Progenitor cell of endocrine pancreas (in vitro differentiated cells): ENCODE measurements at places on chromosomes 16 and 17.

DNA sequence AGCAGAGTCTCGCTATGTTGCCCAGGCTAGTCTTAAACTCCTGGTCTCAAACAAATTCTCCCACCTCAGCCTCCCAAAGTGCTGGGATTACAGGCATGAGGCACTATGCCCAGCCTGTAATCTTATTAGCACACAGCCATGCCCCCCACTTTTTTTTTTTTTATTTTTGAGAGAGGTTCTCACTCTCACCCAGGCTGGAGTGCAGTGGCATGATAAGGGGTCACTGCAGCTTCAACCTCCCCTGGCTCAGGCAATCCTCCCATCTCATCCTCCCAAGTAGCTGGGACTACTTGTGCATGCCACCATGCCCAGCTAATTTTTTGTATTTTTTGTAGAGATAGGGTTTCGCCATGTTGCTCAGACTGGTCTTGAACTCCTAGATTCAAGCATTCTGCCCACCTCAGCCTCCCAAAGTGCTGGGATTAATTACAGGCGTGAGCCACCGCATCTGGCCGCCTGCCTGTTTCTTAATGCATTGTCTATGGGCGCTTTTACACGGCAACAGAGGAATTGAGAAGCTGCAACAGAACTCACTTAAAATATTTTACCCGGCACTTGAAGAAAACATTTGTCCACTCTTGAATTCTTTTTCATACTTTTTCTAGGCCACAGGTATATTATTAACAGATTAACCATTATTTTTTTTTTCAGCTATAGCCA is 8.8 kb upstream of the CEP20 start:
- DNase-seq, result no peak

GRCh38 chr17:17051791-17052461 is 9.7 kb downstream of the MPRIP start:
- DNase-seq, result no peak

GRCh38 chr16:56771558-56772279 is 41.8 kb downstream of the NUP93 start:
- DNase-seq, result no peak

GRCh38 chr17:49951362-49952082 is 17.5 kb upstream of the DLX4 start:
- DNase-seq, result no peak

DNA sequence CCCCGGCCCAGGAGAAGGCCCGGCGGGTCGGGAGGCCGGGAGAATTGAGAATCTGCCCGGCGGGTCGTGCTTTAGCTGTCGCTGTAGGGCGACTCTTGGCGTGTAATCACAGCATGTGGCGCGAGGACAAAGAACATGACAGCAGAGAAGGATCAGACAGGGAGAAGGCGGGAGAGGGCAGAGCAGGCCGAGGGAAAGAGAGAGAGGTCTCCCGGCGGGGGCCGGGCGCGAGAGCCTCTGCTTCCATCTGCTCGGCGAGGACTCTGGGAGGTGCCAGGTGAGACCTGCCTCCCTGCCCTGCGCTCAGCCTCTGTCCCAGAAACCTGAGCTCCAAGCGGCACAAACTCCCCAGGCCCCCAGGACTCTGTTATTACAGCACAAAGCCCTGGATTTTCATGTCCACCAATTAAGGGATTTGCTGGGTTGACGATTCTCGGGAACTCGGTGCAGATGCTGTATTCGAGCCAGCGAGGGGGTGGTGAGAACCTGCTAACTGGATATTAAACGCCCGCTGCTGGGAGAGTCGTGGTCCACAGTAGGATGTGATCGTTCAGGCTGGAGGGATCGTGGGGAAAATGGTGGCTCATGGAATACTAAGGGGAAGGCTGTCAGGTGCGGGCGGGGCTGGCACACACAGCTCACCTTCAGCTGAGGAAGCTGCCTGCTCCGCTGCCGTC is 172.0 kb upstream of the CIBAR2 start:
- no peak for DNase-seq
